ENCODE measurements at places on chromosomes 13 and 19.

- DNase-seq = peak; percentile 40
Observed at GRCh38 chr19:661427-662196, 1.4 kb downstream of the RNF126 start.

DNA sequence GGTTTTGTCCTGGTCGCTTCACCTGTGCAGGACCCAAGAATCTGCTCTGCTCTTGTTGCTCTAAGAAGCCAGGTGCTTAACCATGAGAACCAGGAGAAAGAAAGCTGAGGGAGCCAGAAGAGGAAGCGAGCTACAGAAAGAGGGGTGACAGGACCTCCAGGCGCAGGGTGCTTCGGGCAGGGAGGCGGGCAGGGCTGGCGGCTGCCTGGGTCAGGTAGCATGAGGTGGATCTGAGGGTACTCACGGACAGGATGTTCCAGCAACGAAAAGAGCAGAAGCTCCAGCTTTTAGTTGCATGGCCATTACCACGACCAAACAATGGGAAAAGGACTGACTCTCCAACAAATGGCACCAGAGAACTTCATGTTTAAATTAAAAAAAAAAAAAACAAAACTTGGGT is 59.9 kb downstream of the ZNF724 start:
- no peak for DNase-seq

GRCh38 chr13:102402290-102402689 is 442 bp upstream of the FGF14 start:
- no peak for DNase-seq

- DNase-seq = no peak
Observed at GRCh38 chr19:41161903-41162302, 31.1 kb upstream of the CYP2S1 start.

DNA sequence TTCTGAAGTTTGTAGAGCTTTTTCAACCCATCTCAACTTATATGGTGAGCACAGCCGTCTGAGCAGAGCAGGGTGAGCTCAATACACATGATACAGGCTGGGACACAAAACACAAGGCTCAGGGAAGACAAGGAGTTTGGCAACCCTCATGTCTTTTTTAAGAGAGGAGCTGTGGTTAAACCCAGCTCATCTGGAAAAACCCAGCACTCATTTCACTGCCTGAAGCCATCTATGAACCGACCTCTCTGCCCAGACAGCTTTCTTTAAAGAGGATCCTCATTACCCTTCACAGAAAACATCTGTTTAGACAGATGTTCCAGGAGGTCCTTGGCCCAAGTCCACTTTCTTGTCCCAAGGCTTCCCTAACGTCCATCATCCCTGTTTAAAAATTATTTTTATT is 170.0 kb upstream of the TSHZ3 start:
- no peak for DNase-seq

GRCh38 chr19:10419646-10420443 is 493 bp upstream of the PDE4A start:
- DNase-seq = no peak

GRCh38 chr19:30671622-30672051 is 299.5 kb downstream of the ZNF536 start:
- no peak for DNase-seq

- DNase-seq = no peak
Observed at GRCh38 chr19:21092109-21092508, 10.1 kb downstream of the ZNF714 start.

DNA sequence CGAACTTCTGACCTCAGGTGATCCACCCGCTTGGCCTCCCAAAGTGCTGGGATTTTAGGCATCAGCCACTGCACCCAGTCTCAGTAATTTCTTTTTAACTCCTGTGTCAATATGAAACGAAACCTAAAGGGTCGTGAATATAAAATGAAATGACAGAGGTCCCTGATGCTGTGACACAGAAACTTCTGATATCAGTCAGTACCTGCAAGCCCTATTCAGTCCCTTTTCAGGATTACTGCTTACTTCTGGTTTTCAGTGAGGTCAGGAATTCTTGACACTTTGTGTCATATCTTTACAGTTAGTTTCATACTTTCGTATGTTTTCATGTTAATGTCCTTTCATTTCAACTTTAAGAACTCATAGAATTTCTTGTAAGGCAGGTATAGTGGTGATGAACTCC is 58.7 kb downstream of the RNF17 start:
- no peak for DNase-seq

DNA sequence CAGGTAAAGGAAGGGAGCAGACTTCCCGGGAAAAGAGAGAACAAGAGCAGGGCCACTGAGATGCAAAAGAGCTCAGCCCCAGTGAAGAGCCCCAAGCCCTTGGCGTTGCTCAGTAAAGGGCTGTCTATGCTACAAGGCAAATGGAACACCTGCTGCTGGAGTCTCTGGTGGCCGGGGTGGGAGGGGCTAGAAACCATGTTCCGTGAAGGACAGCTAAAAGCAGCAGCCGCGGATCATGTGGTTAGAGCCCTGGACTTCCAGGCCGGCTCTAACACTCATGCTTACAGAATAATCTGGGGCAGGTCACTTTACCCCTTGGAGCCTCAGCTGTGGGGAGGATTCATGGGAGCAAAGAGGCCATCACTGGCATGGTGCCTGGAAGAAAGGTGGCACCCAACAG is 17.8 kb downstream of the POU2F2 start:
- DNase-seq = no peak

DNA sequence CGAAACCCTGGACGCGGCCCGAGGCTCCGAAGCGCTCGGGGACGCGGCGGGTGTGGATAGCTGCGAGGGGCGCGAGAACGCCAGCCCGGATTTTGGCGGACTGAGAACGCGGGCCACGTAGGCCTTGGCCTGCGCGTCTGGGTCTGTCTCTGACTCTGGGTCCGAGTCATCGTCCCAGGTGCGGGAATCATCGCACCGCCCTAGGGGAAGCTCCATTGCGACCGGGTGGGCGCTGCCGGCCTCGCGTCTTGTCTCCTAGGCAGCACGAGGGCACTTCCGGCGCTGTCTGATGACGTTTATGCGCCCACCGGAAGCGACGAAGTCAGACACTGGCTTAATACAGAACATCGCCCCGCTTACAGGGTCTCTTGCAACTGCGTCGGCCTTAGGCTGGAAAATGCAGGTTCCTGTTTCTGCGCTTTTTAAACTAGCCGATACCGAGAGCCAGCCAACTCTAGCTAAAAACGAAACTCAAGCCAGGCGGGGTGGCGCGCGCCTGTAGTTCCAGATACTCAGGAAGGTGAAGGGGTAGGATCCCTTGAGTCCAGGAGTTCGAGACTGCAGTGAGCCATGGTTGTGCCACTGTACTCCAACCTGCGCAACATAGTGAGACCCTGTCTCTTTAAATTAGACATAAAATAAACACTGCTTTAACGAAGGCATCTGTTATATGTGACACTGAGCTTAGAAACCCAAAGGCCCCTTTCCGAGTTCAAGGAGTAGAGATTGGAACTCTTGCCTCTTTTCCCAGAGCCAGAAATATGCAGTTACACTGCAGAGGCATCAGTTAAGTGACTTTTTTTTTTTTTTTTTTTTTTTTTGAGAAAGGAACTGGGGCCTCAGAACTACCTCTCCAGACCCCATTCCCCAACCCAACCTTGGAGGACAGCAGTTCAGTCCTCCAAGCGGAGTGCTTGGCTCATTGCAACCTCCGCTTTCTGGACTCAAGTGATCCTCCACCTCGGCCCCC is at the start of gene FBXW9:
Gene FBXW9, minus strand, starts transcription at position 266 of the 970 bp plus-strand sequence. Its CDS starts 50 bp downstream, at position 216.
- DNase-seq = peak; percentile 94

DNA sequence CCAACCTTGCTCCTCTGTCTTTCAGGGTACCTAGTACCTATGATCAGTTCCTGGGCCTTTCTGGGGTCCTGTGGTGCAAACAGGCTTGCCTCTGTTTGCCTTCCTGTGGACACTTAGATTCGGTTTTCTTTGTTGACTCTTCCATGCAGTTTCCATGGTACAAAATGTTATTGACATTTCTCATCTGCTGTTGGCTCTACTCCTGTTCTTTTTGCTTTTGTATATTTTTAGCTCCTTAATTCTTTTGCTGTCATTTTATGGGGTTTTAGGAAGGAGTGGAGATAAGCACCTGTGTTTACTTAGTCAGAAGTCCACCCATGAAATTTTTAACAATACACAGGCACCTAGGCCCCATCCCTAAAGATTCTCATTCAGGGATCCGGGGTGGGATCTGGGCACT is 20.5 kb upstream of the CNMD start:
- DNase-seq = no peak

GRCh38 chr13:47213047-47213446 is 316.2 kb upstream of the HTR2A start:
- DNase-seq = no peak

GRCh38 chr13:113275387-113275786 is 21.7 kb upstream of the LAMP1 start:
- DNase-seq = no peak

- DNase-seq = no peak
Observed at GRCh38 chr19:33503433-33504057, 18.0 kb downstream of the PEPD start.

DNA sequence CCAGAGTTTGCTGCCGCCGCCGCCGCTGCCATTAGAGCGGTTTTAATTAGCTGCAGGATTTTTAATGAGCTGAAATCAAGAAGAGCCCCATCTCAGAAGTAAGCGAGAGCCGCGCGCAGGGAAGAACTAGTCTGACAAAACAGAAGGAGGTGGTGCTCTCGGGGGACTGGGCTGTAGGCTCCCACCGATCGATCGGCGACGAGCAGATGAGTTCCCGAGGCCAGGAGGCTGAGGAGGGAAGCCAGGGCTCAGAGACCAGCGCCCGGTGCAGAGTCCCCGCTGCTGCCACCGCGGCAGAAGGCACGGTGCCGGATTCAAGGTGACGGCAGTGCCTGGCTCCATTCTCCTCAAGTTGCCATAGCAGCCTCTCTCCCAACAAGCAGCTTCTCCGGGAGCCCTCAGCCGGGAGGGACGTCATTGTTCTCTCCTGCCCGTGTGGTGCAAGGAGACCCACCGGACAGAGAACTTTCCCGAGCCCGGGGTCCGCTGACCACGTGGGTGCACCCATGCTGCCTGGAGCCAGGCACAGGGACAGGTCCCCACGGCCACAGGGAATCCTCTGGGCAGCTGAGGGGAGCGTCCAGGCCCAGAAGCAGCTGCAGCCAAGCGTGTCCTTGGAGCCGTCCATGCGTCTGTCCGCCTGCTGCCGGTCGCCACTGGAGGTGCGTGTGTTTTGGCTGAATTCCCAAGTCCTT is 62.9 kb downstream of the CHST8 start:
- no peak for DNase-seq

GRCh38 chr19:49983645-49984229 is 22.8 kb upstream of the SIGLEC11 start:
- peak; percentile 62 for DNase-seq

GRCh38 chr13:28991764-28992163 is 171.6 kb downstream of the MTUS2 start:
- no peak for DNase-seq

DNA sequence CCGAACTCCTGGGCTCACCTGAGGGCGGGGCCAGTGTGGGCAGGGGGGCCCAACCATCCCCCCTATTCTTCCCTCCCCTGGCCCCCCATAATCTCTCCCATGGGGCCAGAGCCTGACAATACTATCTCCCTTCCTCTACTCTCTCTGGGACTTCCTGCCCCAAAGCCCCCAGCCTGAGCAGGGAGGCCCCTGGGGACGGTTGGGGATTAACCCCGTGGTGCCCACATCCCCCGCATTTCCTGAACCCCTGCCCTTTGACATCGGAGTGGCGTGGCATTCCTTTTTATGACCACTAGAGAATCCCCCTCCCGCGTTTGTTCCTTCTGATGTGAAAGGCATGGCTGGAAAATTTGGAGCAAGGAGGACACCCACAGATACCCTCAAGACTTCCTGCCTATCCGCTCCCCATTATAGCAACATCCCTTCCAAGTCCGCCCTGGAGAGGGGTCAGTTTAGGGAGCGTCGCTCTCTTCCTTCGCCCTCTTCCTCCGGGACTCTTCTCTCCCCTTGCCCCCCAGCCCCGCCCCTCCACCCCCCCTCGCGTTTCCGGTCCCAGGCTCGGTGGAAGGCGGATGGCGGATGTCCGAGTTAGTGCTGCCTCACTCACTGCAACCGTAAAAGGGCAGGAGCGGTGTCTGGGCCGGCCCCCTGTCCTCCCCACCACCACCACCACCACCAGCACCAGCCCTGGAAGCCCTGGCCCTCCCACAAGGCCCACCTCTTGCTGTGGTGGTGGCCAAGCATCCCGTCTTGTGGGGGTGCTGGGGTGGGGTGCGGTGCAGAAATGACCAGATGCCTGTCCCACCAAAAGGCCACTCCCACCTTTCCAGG is 1.8 kb downstream of the VASP start:
- no peak for DNase-seq

DNA sequence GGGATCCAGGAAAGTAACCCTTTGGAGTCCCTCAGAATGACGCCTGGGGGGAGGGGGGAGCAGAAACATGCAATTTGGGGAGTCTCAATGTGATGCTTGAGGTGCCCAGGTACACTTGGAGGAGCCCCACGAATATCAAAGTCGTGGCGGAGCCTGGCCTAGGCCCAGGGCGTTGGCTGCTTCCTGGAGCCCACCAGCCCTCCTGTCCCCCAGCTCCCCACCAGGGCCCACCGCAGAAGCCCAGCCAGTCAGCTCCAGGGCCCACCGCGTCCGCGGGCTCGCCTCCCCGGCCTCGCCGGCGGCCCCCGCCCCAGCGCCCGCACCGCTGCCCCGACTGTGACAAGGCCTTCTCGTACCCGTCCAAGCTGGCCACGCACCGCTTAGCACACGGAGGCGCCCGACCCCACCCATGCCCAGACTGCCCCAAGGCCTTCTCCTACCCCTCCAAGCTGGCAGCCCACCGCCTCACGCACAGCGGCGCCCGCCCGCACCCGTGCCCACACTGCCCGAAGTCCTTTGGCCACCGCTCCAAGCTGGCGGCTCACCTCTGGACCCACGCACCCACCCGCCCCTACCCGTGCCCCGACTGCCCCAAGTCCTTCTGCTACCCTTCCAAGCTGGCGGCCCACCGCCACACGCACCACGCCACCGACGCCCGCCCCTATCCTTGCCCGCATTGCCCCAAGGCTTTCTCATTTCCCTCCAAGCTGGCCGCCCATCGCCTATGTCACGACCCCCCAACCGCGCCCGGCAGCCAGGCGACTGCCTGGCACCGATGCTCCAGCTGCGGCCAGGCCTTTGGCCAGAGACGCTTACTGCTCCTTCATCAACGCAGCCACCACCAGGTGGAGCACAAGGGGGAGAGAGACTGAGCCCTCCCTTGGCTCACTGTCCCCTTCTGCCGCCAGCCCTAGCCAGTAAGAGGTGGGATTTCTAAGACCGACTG is 2.1 kb downstream of the ZNF575 start:
- no peak for DNase-seq

DNA sequence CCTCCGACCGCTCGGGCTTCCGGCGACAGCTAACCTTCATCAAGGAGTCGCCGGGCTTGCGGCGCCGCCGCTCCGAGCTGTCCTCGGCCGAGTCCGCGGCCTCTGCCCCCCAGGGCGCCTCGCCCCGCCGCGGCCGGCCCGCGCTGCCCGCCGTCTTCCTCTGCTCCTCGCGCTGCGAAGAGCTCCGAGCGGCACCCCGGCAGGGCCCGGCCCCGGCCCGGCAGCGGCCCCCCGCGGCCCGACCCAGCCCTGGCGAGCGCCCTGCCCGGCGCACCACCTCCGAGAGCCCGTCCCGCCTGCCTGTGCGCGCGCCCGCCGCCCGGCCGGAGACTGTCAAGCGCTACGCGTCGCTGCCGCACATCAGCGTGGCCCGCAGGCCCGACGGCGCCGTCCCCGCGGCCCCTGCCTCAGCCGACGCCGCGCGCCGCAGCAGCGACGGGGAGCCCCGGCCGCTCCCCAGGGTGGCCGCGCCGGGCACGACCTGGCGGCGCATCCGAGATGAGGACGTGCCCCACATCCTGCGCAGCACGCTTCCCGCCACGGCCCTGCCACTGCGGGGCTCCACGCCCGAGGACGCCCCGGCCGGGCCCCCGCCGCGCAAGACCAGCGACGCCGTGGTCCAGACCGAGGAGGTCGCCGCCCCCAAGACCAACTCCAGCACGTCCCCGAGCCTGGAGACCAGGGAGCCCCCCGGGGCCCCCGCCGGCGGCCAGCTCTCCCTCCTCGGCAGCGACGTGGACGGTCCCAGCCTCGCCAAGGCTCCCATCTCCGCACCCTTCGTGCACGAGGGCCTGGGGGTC is 9.6 kb downstream of the C19orf25 start:
- no peak for DNase-seq

All from activated T-helper 1 cell treated with anti-CD3 and anti-CD28 coated beads, Interleukin-2, amount 50 U/mL, for 16 hours (primary cell).